HS-5 (cell line): ENCODE measurements at places on chromosomes 7 and 10.

DNA sequence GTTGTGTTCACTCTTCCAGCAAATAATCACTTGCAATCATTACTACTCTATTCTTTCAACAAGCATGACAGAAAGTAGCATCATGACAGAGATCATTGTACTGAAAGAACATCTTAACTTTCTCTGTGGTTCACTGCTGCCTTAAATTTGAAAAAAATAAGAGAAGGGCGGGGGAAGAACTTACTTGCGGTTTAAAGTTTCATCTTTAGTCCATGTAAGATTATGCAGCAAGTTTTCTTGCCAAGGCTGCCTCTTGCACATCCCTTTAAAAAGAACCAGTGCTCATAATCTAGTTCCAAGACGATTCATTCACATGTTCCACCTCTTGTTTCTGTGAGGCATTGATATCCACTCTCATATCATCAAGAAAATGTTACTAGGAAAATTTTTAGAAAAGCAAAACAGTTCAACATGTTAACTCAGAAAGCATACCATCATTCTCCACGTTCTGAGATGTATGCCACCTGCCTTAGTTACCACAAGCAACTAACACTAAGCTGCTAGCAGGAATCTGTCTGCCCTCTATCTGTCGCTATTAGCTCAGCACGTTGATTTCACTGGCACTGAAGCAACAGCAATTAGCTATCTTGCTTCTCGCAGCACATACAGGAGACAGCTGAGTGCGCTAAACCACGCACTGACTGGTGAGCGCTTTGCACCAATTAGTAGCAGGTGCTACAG lies at the start of gene PCDH15:
Gene PCDH15, minus strand, starts transcription at position 491 of the 681 bp plus-strand sequence. CDS start 136,969 bp downstream, outside the sequence.
- DNase-seq = no peak

- DNase-seq = no peak
Observed at GRCh38 chr7:157818701-157819454, 482.1 kb downstream of the DNAJB6 start.

DNA sequence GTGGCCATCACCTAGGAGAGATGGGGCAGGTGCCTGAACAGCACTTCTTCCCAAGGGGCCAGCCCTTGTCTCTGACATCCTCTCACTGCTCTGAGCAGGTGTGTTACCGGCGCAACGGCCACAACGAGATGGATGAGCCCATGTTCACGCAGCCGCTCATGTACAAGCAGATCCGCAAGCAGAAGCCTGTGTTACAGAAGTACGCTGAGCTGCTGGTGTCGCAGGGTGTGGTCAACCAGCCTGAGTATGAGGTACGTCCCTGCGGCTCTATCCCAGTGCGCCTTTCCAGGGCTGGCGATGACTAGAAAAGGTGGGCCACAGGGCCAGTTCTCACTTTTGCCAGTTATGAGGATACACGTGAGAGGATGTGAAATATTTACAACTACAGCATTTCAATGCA lies 54.3 kb upstream of the ZMIZ2 start:
- no peak for DNase-seq

- DNase-seq = no peak
Observed at GRCh38 chr10:98006266-98006665, 24.2 kb downstream of the CRTAC1 start.

GRCh38 chr10:36888925-36889573 lies 236.3 kb upstream of the ANKRD30A start:
- DNase-seq = no peak

DNA sequence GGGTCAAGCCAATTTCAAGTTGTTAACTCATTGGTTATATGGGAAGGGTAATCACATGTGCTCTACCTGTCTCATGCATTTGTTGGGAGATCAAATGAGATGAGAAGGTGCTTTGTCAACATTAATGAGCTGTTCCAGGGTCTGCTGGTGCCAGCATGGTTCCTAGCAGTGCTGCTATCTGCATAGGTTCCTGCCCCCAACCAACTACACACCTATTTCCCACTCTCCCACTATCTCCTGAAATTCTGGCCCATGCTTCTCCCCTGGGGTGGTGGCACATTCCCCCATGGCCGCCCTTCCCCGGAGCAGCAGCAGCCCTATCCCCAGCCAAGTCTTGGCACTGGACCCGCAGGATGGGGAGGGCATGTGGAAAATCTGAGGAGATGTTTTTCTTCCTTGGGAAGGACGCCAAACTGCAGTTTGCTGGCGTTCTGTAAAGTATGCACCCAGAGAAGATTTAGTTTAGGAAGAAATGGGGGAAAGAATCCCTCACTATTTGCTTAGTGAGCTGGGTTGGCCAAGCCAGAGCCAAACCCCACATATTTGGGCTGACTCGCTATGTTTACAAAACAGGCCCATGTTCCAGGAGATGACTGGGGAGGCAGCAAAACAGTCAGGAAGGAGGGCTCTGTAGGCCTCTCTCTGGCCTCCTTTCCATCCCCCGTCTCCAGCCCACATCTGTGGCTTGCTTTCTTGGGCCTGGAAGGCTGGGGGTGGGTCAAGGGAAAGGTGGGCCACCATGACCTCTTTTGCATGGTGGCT lies 42.5 kb downstream of the PPP1R3C start:
- DNase-seq = no peak

- DNase-seq = no peak
Observed at GRCh38 chr10:47414227-47414592, 30.1 kb upstream of the ZNF488 start.

DNA sequence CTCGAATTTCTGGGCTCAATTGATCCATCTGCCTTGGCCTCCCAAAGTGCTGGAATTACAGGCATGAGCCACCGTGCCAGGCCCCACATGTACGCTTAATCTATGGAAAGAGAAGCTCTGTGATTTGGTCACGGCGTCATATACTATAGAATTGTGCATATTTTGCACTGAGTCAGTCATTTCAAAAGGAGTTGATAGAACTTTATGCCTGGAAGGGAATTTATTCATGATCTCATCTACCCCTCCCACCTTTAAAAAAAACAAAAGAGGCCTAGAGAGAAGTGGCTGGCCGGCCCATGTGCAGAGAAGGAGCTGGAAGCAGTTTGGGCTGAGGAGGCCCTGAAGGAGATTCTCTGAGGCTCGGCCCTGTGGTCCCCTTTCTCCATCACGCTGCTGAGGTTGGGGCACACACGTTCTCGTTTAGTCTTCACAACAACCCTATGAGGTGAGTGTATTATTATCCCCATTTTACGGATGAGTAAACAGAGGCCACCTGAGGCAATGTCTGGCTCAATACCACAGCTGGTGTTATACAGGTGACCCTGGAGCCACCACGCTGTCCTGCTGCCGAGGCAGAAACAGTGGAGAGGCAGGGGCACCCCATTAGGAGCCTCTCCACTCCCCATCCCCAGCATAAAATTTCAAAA lies 47.2 kb upstream of the ZRANB1 start:
- DNase-seq = no peak

- DNase-seq = peak; percentile 79
Observed at GRCh38 chr10:77111611-77112550, 525.7 kb downstream of the KCNMA1 start.

- no peak for DNase-seq
Observed at GRCh38 chr7:47496056-47496665, 85.8 kb downstream of the TNS3 start.

- no peak for DNase-seq
Observed at GRCh38 chr7:72106405-72106804, 305.7 kb downstream of the CALN1 start.

DNA sequence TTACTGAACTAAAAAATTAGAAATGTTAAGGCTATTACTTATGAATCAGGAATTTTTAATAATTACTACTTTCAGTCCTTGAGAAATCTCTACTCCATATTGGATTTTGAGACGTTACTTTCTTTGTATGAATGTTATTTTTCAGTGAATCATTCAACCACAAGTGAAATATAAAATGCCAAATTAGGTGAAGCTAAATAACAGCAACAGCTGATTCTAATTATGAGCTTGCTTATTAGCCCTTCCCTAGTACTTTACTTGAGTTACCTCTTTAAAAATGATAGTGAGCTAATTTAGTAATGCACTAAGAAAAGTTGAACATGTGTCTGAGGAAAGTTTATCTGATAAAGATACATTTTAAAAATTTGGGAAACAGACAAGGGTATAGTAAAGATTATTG lies 51.4 kb downstream of the PCGF5 start:
- DNase-seq = no peak

DNA sequence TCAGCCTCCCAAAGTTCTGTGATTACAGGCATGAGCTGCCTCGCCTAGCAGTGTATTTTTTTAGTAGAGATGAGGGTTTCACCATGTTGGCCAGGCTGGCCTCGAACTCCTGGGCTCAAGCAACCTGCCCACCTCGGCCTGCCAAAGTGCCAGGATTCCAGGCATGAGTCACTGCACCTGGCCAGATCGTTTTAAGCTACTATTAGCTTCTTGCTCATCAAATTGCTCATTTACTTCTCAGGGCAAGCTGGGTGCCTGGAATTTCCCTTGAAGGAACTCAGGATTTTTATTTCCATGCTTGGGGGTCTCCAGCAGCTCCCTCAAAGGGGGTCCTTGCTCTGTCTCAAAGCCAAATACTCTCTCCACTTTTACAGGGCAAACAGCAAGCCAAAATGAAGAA lies 798.0 kb upstream of the AUTS2 start:
- DNase-seq = no peak

DNA sequence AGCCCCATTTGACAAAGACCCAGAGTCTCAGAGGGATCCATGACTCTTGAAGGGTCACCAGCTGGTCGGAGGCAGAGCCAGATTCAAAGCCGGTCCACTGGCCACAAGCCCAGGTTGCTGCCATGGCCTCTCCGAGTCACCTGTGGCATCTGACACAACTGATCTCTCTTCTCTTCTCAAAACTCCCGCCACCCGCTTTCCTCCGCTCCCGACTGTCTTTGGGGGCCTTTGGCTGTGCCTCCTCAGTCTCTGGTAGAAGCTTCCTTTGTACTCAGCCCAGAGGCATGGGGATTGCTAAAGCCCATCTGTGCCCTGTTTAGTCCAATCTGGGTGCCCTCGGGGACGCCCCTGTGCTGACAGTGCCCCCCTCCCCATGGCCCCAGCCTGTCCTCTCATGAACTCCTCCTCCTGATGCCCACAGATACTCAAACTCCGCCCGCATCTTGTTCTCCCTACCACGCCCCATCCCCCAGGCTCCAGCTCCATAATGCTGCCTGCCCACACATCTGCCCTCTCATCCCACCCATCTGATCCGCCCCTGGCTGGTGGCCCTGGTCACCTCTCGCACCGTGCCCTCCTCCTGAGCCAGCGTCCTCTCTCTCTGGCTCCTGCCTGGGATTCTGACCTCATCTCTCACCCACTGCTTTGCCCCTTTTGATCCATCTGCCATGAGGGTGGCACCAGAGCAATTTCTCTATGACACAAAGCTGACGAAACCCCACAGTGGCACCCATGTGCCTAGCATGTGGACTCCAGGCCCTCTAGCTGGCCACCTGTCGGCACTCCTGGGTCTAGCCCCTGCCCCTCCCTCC lies 150.6 kb downstream of the SLIT1 start:
- DNase-seq = no peak

GRCh38 chr10:96402417-96403305 lies 43.9 kb upstream of the OPALIN start:
- DNase-seq = no peak

- DNase-seq = no peak
Observed at GRCh38 chr7:130566168-130566897, 74.4 kb downstream of the MEST start.

- no peak for DNase-seq
Observed at GRCh38 chr10:127905001-127905847, 1.7 kb upstream of the PTPRE start.

GRCh38 chr7:113705439-113705838 lies 213.4 kb downstream of the PPP1R3A start:
- DNase-seq = no peak

GRCh38 chr10:119725517-119725827 lies 378 bp upstream of the INPP5F start:
- no peak for DNase-seq

- no peak for DNase-seq
Observed at GRCh38 chr10:11612021-11613001, 861 bp upstream of the USP6NL start.
